ENCODE measurements at places on chromosomes 1 and 21. TPM values are rescaled to one million over a fixed set of nuclear protein-coding genes. Genes with fewer than 3 reads are reported as not detected.

DNA sequence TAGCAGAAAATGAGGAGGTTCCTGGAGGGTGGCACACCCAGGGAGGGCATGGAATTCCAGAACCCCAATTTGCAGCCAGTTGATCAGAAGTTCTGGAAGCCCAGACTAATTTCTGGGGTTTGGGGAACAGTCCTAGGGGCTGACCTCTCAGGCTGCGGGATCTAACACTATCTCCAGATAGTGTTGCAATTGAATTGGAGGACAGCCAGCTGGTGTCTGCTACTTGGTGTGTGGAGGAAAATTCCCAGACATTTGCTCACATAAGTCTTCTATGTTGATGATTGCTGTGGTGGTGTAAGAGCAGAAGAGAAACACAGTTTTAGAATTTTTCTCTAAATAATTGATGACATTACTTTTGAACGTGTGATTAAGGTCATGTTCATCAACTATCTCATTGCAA is 154.3 kb upstream of the RNPC3 start:
- DNase-seq = no peak

DNA sequence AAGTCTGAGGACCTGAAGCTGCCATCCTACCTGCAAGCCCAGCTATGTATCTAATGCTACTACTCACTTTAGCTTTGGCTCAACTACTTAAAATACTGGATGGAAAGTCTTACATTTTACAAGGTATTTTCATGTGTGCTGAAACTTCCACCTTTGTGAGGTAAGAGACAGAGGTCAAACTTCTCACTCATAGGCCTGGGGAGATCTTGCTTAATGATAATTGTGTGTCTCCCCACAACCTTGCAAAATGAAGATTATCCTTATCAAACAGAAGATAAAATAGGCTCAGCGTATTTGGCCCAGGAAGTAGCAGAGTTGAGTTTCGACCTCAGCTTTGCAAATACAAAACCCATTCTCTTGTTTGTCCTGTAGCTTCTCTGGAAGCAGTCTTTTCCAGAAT is 63.7 kb downstream of the CENPF start:
- DNase-seq = no peak

- DNase-seq = no peak
These were observed 120.7 kb downstream of the S1PR1 start for GRCh38 chr1:101357444-101357986.

Gene EEIG2
- total RNA-seq = 7.5 TPM

DNA sequence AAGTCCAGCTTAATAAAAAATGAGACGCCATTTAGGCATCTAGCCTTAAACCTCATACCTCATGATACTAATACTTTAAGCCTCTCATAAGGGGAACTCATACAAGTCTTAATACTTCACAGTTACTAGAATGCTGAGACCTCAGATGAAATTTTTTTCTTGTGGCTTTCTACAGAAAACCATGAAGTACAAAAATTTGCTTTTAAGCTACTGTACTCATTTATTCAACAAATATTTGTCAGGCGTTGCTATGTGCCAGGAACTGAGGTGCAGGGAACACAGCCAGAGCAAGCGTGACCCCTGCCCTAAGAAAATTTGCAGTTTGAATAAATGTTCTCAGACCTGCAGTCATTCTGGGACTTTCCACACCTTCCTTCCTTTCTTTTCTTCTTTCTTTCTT is 150.6 kb downstream of the MRPL39 start:
- DNase-seq = no peak

Measured in left ventricle myocardium inferior (tissue), 1 donor.